ENCODE measurements at places on chromosomes 16 and 17.

DNA sequence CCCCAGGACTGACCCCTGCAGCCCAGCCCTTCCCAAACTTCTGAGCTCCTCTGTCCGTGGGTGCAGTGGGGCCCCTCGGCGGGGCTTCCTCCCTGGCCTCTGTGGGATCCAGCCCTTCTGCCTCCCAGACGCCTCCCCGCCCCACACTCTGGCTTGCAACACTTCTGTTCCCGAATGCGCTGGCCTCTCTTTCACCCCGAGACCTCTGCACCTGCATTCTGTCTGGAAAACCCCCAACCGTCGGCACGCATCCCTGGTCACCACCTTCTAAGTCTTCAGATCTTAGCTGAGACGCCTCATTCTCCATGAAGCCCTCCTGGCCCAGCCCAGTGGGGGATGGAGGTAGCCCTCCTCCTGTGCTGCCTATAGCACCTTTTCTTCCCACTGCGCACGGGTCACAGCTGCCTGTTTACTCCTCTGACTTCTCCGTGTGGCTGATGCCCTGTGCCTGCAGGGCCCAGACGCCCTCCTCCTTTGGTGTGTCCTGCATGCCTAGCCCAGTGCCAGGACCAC is 26.4 kb downstream of the TMEM235 start:
- peak; percentile 31 for DNase-seq

DNA sequence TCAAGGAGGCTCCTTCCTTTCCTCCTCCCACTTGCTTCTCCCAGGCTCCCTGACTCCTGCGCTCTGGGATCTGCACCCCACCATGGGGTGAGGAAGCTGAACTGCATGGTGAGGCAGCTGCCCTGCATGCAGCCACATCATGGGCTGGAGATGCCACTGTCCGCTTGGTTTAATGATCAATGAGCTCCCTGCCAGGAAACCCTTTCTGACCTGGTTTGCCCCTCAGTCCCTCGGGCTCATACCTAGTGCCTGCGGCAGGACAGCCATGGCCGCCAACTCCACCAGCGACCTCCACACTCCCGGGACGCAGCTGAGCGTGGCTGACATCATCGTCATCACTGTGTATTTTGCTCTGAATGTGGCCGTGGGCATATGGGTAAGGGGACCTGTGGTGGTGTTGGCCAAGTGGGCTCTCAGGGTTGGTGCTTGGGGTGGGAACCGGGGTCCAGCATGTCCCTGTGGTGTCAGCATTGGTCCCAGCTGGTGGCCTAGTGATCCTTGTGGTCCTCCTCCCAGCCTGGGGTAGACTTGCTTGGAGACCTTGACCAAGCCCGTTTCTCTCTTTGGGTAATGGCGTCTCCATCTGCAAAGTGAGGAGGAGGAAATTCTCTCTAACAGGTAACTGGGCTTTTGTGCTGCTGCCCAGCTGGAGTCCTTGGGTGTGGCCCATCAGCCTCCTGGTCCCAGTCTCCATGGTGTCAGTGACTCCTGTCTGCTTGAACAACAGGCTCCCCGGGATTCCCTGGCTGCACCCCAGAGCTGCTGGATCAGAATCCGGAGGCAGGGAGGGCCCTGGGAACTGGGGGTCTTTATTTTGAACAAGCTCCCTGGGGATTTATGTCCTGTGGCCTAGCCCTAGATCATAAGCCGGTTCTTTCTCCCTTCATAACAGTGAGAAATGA is at the start of gene SLC5A10:
Gene SLC5A10, plus strand, starts transcription at position 225 of the 902 bp plus-strand sequence. Its CDS starts 41 bp downstream, at position 266.
- DNase-seq: no peak

- DNase-seq: no peak
Observed at GRCh38 chr16:10182222-10183053, at the start of gene GRIN2A. TSS of gene GRIN2A (minus strand) at chr16:10182428. CDS start at chr16:10180411, 2,017 bp downstream.

- peak; percentile 19 for DNase-seq
Observed at GRCh38 chr17:20234276-20234675, 225.1 kb downstream of the SPECC1 start.

- no peak for DNase-seq
Observed at GRCh38 chr17:31568539-31568938, 177.1 kb downstream of the RAB11FIP4 start.

DNA sequence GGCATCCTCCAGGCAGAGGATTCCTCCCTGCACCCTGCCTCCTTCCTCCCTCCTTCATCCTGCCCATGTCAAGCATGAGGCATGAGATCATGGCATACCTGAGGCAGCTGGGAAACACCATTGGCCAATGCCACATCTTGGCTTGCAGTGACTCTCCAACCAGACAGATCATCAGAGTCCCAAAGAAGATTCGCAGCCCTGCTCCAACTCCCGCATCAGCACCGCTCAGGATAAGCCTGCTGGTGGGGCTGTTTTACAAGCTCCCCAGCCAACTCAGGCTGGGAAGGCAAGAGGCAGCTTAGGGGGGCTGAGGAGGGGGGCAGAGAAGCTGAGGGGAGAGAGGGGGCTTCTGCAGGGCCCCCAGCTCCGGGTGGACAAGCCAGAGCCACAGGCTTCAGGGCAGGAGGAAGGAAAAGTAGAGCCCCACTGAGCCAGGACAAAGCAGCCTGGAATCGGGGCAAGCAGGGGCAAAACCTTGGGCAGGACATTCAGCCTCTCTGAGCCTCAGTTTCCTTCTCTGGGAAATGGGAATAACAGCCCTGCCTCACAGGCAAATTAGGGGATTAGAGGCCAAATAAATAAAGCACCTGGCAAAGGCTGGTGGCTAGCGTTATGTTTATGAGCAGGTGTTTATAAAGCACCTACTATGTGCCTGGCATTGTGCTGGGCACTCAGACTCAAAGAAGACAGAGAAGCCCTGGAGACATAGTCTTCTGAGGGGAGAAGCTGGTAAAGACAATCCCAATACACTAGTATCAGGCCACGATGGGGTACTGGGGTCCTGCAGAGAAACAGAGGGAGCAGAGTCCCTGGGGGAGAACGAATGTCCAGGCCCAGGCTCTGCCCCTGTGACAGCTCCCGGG is 88.1 kb downstream of the GOSR1 start:
- no peak for DNase-seq

- no peak for DNase-seq
Observed at GRCh38 chr17:60817192-60817591, 139.5 kb downstream of the BCAS3 start.

DNA sequence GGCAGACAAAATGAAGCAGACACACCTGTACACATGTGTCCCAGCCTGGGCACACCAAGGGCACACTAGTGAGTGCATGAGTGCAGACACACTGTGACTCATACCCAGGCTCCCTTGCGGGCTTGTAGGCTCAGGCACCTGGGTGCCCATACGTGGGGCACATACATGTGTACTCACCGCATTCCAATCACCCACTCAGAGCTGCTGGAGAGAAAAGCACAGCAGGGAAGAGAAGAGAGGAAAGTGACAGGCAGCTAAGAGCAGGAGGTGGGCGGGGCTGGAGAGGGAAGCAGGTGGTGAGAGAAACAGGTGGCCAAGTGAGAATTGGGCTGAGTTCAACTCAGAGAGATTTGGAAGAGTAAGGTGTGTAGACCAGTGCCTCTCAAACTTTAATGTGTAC is 54.0 kb downstream of the TMEM132E start:
- no peak for DNase-seq

DNA sequence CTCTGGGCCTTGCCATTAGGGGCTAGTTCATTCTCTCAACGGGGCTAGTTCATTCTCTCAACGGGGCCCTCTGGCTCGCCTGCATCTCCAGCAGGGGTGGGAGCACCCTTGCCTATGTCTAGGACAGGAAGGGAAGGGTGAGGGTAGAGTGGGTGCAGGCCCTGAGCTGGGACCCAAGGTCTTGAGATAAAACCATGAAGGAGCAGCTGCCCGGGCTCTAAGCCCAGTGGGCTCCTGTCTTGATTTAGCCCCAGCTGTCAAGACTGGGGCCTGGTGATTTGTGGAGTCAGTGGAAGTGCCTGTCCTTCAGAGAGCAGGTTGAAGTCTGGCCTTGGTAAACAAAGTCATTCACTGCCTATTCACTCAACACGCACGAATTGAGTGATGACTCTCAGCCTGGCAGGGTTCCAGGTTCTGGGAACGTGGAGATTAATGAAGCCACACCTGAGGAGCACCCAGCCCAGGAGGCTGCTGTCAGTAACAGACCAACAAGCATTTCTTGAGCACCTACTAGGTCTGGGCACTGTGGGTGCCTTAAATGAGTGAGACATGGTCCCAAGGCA is 35.4 kb downstream of the WNT3 start:
- DNase-seq: no peak

DNA sequence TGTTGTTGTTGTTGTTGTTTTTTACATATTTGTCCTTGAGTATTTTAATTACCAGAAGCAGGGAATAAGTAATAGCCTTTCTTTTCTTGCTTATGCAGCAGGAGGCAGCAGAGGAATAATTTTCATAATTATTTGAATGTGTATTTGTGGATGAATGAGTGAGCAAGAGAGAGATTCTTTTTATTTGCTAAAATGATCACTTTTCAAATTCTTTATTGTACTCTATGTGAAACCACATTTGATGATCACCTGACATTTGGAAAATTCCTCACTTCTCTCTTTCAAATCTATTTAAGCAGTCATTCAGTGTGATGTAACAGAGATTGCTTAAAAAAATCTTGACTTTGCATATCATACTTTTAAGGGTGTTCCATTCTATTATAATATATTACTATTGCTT is 223.6 kb downstream of the BCAS3 start:
- no peak for DNase-seq

DNA sequence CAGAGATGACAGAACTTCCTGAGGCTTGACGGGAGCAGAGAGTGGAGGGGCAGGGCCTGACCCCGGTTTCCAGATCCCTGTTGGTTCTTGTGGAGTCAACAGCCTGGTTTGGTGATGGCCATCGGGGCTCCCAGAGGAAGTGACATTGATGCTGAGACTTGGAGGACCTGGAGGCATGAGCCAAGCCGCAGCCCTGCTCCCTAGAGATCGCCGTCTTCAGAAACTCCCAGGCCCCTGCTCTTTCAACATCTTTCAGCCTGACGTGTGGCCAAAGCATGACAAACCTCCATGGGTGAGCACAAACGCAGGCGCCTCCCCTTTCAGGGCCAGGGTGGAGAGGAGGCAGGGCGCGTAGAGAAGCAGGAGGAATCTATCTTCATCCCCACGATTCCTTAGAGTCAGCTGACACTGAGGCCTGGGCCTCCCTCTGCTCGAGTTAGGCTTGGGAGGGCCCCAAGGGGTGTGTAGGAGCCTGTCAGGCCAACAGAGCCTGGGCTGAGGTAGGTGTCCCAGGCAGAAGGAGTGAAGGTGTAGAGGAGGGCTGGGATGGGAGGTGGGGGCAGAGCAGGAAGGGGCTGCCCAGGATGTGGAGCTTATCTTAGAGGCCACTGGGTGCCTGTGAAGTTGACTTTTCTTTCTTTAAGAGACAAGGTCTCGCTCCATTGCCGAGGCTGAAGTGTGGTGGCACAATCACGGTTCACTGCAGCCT is 56.1 kb upstream of the MED9 start:
- DNase-seq: no peak

DNA sequence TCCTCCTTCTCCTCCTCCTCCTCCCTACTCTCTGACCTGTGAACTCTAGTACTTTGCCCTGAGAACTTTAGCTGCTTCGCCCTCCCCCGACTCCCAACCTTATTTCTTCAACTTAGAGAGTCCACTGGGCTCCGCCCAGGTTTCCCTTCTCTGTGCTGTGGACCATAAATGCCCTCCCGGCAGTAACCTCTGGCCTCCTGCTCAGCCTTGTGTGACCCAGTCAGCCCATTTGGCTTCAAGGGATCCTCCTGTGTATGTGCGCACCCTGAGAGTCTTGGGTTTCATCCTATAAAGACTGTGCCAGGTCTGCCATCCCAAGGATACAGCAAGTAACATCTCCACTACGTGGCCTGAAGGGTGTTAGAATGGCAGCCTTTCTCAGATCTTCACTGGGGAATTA is 275.6 kb upstream of the C16orf82 start:
- DNase-seq: no peak

GRCh38 chr16:86120201-86121192 is 221.5 kb downstream of the IRF8 start:
- no peak for DNase-seq

DNA sequence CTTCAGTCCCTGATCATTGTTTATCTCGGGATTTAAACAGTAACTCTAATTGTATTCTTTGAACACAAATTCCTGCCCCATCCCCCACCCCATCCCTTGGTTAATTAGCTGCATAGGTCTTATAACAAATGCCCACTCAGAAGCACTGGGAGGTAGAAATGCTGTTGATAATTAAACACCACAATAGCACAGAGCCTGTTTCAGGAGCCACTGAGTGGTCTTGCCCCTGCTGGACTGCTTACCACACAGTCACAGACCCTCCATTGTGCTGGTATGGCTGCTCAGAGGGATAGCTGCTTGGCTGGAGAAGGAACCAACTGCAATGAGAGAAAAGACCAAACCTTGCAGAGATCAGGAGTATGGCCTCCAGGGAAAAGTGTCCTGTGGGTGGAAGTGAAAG is 214.1 kb downstream of the ANKFN1 start:
- DNase-seq: no peak

DNA sequence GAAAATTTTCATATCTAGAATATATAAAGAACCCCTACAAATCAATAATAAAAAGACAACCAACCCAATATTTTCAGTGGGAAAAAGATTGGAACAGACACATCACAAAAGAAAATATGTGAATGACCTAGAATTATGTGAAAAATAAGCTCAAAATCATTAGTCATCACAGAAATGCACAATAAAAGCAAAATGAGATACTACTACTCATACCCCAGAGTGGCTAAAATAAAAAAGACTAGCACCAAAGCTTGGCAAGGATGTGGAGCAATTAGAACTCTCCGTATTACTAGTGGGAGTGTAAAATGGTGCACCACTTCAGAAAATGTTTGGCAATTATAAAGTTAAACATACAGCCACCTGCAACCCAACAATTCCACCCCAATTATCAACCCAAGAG is 48.0 kb upstream of the CDH5 start:
- DNase-seq: no peak

DNA sequence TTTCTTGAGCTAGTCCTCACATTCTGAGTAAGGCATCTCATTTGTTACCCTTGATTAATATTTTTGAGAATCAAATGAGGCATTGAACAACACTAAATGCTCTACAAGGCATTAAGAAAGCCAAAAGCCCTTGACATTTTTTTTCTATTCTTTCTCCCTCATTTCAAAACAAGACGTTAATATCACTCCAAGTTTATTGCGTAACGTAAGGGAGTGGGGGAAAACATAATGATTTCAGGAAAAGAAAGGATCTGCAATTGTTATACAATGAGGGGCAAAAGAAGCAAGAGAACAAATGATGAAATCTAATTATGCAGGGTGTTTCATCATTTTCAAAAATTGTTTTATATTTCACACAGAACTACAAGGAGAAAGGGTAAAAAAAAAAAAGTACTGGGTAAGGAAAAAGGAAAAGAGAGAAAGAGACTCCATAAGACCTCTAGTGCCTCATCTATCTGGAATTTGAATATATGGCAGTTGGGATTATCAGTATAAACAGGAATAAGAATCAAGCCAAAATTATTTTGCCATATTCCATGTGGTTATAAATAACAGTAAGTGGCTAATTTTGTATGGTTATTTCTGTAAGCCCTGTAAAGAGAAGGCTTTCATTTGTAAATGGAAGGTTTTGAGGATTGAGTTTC is 163.0 kb downstream of the ABCA8 start:
- DNase-seq: no peak

GRCh38 chr17:77768248-77768852 is 190.2 kb upstream of the TNRC6C start:
- DNase-seq: no peak

GRCh38 chr17:2064980-2065785 is 10.3 kb downstream of the HIC1 start:
- DNase-seq: peak; percentile 52

- DNase-seq: no peak
Observed at GRCh38 chr16:8062677-8063076, 527.6 kb downstream of the TMEM114 start.
